ENCODE measurements at places on chromosomes 1 and 21.

DNA sequence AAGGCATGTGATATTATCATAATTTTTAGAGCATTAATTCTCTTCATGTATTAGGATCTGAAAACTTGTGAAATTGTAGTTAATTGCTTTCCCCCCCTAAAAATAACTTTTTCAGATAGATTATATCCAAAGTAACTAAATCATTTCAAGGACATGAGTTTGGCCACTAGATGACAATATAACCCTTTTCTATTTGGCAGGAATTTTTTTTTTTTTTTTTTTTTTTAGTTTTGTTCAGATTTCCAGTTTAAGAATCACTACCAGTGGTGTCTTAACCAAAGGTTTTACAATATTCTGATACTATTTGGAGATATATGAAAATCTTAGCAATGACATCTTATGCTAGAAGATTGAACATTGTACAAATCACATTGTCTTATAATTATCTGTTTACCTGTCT is 370.8 kb downstream of the AMY1C start:
- no peak for DNase-seq

- no peak for DNase-seq
Observed at GRCh38 chr1:198543670-198544260, 3.3 kb upstream of the ATP6V1G3 start.

GRCh38 chr1:2504225-2504948 is 22.0 kb downstream of the PANK4 start:
- DNase-seq = no peak

DNA sequence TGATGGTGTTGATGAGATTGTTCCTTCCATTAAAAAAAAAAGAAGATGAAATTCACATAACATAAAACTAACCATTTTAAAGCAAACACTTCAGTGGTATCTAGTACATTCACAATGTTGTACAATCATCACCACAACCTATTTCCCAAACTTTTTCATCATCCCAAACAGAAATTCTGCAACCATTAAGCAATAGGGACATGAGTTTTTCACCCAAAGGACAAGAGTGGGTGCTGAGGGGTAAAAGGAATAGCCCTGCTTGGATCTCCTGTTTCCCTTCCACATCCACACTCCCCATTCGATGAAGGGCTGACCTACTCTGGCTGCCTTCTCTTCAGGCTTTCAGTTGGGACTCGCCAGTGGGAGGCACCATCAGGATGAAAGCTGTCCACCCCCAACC is 59.3 kb downstream of the SLC9A1 start:
- no peak for DNase-seq

GRCh38 chr1:54161495-54162168 is 8.8 kb upstream of the CDCP2 start:
- DNase-seq = no peak

DNA sequence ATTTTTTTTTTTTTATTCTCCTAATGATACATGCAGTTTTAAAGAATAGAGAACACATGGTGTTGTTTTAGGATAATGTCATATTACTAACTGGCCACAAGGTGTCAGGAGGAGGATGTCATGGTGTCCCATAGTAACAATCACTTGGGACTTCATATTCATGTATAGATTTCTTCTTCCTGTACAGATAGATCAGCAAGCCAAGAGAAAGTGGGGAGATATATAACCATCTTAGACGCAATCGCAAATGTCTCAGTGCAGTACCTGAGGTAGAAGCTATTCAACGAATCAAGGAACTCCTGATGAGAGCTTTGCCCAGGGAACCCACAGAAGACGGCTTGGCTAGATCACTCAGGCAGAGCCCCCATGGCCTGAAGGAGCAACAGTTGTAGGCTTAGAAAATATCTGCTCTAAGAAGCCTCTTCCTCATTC is 12.3 kb downstream of the OR2T11 start:
- DNase-seq = peak; percentile 10

- no peak for DNase-seq
Observed at GRCh38 chr1:54223441-54224202, 23.7 kb downstream of the MRPL37 start.

DNA sequence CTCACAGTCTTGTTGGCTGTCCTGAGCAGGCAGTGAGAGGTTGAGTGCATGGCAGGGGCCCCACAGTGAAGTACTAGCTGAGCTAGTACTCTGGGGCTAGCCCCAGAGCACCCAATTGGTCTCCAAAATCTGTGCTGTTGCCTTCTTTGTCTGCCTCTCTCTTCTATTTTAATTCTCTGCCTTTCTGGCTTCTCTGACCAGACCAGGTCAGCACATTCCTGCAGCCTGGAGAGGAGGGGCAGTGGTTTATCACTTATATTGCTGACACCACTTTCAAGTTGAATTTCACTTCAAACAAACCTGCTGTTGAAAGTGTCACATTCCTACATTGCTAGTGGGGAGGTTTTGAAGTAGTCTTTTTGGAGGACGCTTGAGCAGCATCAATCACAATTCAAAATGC is 628.7 kb downstream of the PTPRU start:
- DNase-seq = no peak

DNA sequence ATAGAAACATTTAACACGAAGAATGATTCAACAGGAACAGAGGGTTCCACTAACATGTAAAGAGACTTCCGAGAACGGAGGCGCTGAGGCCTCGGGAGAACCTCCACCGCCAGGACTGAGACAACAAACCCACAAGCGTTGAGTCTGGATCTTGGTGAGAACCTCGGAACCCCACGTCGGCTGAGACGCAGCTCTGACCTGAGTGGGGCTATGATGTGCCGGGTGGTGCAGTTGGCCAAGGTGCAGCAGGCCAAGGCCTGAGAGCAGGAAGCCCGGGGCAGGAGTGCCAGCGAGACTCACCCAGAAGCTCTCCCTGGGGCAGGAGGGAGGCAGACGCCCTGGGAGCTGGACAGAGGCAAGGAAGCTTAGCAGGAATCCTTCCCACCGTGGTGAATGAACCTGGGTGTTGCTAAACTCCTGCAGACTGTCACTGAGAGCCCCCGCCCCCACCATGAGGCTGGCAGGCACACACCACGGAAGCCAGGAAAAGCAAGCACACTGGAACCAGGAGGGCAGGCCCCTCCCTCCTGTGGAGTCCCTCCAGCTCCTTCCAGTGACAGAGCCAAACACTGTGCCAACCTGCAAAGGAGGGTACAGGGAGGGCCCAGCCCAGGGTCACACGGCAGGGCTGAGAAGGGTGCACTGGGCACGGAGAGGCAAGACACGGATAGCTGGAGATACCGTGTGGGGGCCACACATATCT is 34.8 kb downstream of the WDR4 start:
- no peak for DNase-seq

- no peak for DNase-seq
Observed at GRCh38 chr1:24909388-24909898, 20.6 kb downstream of the RUNX3 start.

DNA sequence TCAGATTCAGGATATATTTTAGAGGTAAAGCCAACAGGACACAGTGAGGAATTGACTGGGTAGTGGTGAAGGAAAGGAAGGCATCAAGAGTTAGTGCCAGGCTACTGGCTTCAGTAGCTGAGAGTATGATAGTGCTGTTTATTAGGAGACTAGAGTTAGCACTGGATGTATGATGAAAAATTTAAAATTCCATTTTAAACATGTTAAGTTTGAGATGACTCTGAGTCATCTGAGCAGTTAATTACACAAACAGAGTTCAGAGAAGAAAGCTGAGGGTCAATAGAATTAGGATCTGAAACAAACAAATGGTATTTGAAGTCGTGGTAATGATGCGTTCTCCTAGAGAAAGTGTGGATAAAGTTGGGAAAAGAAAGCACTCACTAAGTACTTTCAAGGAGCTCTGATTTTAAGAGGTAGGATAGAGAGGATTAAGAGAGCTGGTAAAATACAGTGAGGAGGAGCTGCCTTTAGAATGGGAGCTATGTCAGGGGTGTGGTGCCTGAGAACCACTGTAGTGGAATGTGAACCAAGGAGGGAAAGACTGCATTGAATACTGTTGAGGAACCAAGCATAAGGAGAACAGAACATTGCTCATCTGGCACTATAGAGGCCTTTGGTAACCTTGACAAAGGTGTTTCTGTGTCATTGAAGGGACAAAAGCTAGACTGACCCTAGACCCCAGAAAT is 21.7 kb upstream of the SHCBP1L start:
- DNase-seq = no peak

GRCh38 chr1:117541003-117541402 is 64.8 kb upstream of the TENT5C start:
- no peak for DNase-seq

GRCh38 chr1:186915555-186915954 is 86.8 kb downstream of the PLA2G4A start:
- no peak for DNase-seq

DNA sequence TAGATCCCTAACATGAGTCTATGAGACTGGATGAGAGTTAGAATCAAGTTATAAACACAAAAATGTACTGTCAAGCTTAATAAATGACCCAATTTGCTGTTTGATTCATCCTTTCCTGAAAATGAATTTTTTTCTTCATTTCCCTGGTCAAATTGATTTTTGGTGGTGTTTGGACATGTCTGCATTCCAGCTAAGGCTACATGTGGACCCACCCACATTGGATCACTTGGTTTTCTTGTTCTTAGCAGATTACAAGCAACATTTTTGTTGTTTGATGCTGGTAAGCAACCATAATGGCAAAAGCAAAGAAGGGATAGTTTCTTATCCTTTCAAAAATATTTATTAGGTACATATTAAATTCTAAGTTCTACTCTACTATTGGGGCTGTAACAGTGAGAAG is 181.1 kb downstream of the NEK7 start:
- DNase-seq = no peak

GRCh38 chr1:119384591-119384990 is 16.0 kb downstream of the HAO2 start:
- DNase-seq = no peak

GRCh38 chr1:153122831-153123421 is 9.6 kb upstream of the SPRR2F start:
- no peak for DNase-seq

DNA sequence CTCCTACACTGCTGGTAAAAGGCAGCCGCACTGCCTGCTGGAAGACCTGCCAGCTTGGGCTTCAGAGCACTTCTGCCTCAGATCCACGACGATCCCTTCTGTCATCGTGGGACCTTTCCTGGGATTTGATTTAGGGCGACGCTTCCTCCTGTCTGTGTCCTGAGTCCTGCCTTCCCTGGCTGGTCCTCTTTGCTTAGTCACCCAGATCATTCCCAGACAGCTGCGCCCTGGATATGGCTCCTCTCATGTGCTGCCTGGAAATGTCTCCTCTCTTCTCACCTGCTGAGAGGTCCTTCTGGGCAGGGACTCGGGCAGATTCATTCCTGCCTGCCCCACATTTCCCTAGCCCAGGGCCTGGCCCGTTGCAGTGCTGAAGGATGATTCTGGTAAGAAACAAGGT is 72.4 kb upstream of the POU3F1 start:
- no peak for DNase-seq

DNA sequence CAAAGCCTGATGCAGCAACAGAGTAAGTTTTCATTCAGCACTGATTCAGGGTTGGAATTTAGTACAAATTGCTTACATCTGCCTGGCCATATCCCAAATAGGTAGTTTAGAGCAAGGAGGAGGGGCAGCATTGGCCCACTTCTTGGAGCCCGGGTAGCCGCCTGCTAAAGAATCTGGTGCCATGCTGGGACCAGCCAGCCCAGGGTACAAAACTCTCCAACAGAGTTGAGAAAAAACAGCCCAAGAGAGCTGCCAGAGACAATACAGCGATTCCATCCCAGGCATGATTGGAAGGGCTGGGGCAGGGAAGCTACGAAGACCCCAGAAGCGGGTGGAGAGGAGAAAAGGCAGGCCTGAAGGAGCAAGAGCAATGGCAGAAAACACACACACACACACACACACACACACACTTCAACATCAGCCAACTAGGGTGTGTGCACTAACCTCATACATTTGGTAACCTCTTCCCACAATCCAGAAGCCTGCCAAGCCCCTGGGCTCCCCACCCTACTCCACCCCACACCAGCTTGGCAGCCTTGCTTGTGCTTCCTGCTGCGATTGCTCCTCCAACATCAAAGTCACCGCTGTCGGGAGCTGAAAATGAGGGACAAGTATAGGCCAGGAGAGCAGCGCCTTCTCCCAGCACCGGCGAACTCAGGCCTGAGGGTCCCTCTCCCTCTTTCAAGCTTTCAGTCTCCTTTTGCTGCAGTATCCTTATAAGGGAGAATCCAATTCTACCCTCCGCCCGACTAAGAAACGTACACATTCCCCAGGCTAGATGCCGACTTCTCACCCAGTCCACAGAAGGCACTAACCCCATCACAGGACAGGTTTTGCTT is 1.2 kb downstream of the PIK3C2B start:
- DNase-seq = no peak

DNA sequence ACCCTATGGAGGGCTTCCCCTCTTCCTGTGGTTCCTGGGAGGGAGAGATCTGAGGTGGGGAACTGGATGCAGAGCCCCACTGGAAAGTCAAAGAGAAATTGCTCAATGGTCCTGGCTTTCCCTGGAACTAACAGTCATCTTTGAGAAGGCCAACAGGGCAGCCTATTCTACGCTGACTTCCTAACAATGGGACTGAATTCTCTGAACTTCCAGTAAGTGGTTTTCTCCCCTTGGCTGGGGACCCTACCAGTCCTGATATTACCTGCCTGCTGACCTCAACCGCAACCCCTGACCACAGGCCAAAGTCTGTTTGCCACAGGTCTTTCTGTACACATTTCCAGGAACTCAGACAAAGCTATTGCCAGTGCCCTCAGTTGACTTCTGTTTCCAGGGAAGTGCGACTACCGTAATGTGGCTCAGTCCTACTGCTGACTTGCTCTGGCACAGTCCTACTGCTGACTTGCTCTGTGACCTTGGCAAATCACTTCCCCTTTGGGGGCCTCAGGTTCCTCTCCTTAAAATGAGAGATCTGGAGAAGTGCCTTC is 55.3 kb downstream of the C8B start:
- DNase-seq = no peak

DNA sequence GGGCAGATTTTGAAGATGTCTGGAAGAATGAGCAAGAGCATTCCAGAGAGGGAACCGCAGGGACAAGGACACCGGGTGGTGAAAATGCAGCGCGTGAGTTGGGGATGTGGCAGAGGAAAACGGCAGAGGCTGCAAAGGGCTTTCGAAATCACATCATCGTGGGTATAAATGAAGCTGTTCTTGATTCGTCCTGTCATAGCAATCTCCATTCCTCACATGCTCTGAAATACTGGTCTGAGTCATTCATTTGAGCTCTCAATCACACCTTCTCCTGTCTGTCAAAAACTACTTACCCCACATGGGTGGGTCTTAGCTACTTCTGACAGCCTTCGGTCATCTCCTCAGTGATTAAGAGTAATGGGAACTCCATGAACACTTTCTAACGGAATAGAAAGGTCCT is 81.5 kb downstream of the ERG start:
- no peak for DNase-seq

All from DMS 273 treated with DMSO at 0.1 percent for 48 hours (cell line).